ENCODE measurements at places on chromosomes 13 and 19.

GRCh38 chr19:29612801-29613595 is 6.9 kb downstream of the POP4 start:
- DNase-seq, result no peak

DNA sequence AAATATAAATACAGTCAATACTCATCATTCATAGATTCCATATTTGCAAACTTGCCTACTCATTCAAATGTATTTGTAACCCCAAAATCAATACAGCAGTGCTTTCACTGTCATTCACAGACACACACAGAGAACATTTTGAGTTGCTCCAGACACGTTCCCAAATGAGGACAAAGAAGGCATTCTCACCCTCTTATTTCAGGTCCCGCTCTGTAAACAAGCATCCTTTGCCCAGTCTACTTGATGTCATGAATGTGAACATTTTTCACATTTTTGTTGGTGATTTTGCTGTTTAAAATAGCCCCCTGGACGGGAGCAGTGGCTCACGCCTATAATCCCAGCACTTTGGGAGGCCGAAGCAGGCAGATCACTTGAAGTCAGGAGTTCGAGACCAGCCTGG is 15.5 kb downstream of the C19orf47 start:
- no peak for DNase-seq

GRCh38 chr19:29278716-29279115 is 65.8 kb upstream of the UQCRFS1 start:
- no peak for DNase-seq

DNA sequence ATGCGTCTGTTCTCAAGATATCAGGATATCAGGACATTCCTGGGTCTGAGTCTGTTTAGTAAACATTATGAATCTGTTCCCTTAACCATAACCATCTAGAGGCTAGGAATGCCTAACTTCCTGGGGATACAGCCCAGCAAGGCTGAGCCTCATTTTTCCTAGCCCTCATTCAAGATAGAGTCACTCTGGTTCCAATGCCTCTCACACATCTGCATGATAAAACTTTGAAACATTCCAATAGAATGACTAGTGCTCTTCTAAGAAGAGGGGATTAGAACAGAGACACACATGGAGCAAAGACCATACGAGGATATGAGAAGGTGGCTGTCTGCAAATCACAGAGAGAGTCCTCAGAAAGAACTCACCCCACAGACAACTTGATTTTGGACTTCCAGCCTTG is 20.6 kb upstream of the CABP5 start:
- no peak for DNase-seq

DNA sequence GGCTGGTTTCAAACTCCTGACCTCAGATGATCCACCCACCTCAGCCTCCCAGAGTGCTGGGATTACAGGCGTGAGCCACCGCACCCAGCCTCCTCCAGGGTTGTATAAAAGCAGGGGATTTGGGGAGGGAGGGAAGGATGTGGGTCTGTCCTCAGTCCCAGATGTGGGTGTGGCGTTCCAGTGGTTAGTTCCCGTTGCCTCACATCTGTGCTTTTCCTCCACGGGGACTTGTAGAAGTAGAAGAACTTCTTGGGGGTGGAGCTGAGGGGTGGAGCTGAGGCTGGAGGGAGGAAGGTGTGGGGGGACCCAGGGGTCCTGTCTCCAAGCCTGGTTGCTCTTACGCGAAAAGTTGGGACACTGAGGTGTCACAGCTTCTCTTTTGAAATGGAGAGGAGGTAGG is 514 bp upstream of the MCEMP1 start:
- DNase-seq, result no peak

DNA sequence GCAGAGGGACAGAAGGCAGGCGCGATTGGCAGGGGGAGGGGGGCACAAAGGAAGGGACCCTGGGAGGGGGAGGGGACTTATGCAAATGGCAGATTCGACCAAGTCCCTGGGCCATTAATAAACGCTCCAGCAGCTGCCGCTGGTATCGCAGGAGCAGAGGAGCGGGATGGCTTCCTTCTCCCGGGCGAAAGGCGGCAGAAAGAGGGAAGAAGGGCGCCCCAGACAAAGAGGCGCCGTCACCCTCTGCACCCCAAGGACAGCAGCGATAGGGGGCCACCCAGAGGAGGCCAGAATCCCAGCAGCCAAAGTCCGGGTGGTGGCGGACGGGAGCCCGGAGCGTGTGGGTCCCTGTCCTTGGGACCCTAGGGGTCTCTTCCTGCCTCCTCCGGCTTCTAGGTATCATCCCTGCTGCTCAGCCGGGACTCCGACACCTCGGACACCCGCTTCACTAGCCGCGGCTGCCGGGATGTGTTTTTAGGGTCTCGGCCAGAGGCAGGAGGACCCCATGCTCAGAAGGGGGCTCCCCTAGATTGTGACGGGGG is 1.9 kb downstream of the PTPRS start:
- DNase-seq, result no peak

DNA sequence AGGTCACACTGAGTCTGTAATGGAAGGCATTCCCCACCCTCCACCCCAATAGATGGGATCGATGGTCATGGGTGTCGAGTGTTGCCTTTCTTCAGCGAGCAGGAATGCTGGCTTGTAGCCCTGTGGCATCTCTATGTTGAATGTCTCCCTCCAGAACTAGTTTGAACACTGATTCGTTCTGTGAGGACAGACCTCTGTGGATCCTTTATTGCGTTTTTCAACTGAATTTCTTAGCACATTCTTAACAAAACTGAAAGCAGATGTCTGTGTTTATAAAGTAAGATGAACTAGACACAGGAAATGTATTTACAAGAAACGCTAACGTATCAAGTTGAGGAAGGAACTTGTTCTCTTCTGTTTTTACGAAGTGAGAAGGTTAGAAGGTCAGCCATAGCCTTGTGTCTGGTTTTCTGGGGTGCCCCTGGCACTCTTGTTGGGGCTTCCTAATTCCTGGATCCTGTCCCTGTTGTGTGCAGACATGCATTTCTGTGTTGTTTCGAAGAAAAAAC is 36.8 kb upstream of the TM9SF2 start:
- no peak for DNase-seq

DNA sequence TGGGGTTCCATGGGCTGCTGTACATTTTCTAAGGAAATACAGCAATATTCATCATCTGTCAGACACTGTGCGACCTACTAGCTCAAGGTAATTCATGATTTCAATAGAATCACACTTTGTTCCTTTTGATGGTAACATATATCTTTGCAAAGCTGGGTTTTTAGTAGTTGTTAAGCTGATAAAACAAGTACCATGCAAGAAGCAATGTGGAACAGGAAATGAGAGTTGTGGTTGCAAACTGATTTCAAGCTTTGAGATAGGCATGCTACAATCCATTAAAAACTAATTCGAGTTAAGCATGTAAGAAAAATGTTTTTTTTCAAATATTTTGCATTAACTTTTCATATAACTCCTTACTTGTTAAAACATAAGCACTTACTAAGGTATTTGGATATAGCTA is 6.8 kb upstream of the MBNL2 start:
- no peak for DNase-seq

DNA sequence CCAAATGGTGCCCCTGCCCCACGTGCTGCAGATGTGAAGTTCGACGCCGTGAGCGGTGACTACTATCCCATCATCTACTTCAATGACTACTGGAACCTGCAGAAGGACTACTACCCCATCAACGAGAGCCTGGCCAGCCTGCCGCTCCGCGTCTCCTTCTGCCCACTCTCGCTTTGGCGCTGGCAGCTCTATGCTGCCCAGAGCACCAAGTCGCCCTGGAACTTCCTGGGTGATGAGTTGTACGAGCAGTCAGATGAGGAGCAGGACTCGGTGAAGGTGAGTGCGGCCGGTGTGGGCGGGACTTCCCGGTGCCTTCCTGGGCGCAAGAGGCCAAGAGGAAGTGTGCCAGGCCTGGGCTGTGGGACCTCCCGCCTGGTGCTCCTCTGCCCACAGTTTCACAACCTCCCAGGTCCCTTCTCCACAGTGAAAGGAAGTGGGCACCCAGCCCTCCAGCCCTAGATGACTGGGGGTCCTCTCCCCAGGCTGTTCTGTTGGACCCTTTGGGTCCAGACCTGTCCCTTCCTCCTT is 14.1 kb upstream of the RELB start:
- no peak for DNase-seq

GRCh38 chr13:40251343-40252032 is 415.0 kb downstream of the FOXO1 start:
- no peak for DNase-seq

DNA sequence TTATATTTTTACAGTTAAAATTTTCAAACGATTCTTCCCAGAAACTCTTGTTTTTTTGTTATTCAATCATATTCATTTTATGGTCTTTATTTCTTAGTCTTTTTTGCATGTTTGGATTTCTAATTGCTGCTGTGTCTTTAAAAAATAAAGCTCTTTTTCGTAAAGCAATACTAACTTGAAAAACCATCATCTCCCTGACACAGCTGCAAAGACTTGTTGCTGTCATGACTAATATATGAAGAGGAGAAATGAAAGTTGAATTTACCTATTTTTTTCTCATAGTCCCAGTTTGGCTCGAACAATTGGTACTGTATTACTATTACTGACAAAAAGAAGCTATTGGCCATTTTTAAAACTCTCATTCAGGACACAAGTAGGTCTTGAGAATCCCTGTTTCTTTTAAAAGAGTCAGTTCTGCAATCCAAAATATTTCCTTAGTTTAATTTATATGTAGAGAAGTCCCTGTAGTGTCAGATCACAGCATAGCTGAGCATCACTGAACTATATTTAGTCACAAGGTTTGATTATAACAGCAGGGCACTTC is 12.1 kb upstream of the SPART start:
- DNase-seq, result no peak

DNA sequence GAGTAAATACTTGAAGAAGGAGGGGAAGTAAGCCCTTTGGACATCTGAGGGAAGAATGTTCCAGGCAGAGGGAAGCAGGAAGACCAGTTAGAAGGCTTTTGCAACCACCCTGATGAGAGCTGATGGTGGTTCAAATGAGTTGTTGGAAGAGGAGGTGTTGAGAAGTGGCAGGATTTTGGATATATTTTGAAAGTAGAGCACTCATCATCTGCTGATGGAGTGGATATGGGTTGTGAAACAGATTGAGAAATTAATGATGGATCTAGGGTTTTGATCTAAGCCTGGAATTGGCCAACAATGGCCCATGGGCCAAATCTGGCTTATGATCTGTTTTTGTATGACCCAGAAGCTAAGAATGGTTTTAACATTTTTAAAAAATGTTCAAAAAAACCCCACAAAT is 230.7 kb downstream of the NDFIP2 start:
- no peak for DNase-seq

GRCh38 chr13:36857253-36857652 is 38.2 kb downstream of the RFXAP start:
- DNase-seq, result no peak

DNA sequence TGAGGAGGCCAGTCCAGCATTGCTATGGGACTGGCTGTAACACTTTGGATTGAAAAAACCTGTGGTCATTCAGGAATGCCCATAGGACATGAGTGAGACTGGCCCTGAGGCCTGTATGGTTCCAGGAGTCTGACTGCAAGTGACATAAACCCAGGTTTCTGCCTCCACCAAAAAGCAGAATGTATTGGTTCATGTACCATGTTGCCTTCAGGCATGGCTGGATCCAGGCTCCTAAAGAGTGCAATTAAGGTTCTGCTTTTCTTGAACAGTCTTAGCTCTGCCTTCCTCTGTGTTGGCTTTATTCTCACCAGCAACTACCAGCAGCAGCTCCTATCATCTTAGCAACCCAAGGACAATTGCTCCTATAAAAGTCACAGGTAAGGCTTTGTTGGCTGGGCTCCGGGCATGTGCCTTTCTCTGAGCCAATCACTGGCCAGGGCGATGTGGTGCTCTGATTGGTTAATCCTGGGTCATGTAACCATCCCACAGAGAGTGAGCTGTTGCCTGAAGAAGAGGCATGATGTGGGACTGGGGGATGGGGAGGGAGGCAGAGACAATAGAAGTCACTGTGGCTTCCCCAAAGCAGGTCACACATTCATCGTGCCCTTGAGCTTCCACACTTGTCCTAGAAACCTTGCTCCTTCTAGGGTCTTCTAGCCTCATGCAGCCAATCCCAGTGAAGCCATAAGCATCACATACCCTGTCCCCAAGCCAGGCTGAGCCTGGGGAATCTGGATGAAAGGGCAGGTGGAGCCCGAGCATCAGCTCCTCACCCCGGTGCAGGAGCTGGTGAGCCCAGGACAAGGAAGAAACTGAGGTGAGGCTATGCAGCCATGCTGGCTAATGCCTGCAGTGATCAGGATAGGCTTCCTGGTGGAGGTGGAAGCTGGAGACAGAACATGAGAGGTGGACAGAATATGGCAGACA is 123.9 kb downstream of the URI1 start:
- DNase-seq, result no peak

DNA sequence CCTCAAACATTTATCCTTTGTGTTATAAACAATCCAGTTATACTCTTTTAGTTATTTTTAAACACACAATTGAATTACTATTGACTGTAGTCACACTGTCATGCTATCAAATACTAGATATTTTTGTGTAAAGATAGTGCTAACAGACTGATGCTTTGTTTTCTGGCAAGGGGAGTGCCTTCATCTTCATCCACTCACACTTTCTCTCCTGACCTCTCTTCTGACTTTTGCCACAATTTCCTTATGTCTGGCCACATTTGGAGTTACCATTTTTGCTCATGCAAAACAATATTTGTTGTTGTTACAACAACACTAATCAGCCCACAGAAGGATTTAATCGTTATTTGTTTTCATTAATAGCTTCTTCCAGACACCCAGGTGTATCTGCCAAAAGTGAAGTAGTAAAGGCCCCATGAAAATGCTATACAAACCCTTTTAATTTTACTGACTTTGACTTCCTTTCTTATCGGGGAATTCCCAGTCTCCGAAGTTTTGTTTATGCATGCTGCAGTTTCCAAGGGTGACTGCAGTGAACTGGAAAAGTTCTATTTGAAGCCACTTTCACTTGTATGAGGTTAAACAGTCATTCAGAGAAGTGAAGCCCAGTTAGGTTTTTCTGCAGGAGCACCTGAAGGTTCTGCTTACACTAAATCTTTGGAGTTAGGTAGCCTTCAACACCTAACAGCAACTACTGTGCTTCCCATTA is 66.1 kb upstream of the FRY start:
- DNase-seq, result no peak

- no peak for DNase-seq
Observed at GRCh38 chr13:87444135-87444534, 227.0 kb upstream of the SLITRK5 start.

DNA sequence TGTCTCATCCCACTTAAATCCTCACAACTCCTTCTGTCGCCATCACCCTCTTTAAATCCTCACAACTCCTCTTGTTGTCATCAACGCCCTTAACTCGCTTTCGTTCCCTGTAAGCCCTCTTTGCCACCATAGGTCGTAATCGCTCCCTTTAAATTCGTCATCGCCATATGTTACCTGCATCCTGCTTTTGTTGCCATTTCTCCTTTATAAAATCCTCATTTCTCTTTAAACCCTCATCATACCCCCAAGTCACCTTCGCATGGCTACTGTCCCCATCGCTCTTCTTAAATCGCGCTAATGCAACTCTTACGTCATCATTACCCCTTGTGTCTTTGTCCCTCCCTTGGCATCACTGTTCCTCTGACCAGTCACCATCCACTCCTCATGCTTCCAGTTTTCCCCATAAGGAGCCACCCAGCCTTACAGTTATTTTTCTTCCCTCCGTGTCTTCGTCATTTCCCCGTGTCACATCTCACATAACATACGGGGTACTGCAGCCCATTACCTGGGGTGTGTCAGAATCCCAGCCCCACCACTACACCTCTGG is 539 bp downstream of the PLD3 start:
- no peak for DNase-seq

GRCh38 chr19:10206226-10206885 is 11.6 kb upstream of the DNMT1 start:
- no peak for DNase-seq
